Fibroblast of skin of left quadriceps (primary cell): ENCODE measurements at places on chromosomes 12 and 14.

DNA sequence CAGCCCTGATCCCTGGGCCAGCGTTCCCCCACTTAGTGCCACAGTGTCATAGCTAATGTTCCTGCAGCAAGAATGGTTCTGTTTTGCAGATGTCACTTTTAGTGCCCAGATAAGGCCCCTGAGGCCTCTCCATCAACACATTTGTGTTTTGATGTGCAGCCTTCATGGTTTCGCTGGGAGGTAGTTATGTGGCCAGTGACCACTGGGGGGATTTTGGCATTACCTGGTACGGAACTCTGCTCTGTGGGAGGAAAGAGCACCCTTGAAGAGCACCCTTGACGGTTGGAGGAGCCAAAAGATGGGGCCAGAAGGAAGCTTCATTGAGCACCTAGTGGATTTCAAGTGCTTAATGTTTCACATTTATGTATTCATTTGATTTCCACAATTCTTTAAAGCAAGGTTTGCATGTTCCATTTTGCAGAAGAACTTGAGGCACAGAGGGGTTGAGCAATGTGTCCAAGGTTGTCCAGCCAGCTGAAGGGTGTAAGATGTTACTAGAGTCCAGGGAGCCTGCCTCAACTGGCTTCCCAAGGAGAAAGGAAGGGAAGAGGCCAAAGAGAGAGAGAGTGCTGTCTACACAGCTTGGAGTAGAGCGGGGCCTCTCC is 13.0 kb downstream of the SERPINA11 start:
- DNase-seq = no peak

- no peak for DNase-seq
Observed at GRCh38 chr12:24596768-24597388, 352.0 kb downstream of the BCAT1 start.

- DNase-seq = no peak
Observed at GRCh38 chr12:123532019-123532418, 1.5 kb downstream of the RILPL1 start.

- no peak for DNase-seq
Observed at GRCh38 chr14:72154645-72155378, 222.6 kb downstream of the RGS6 start.

GRCh38 chr12:80811957-80812708 is 95.4 kb downstream of the MYF5 start:
- DNase-seq = no peak

DNA sequence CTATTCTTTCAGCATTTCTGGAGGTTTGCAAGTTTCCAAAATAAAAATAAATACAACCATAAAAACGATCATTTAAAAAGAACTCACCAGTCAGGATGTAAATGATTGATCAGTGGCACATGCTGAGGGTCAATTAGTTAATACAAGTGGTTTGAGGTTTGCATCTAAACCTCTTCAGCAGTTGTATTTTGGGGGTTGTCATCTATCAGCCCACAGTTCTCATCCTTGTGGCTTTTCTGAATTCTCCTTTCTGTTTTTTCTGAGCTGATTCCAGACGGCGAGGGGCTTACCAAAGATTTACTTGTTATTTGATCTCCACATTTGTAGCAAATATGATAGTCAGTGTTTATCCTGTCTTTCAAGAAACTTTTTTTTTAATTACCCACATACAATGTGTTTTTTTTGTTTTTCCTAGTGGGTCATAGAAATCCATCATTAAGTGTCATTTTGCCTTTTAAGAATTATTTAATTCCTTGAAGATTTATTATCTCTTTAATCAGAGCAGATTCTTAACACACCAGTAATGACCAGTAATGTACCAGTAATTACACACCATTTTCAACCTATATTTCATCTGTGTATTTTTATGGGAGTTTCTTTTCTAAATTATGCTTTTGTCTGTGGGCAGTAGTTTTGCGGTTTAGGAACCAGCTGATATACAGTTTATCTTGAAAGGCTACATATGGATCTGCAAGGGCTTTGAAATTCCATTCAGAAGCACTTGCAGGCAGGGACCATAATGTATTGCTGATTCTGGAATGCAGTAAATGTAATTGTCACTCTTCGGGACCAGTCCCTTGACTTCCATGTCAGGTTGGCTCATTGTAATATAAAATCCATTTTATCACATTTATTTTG is 56.3 kb upstream of the DAAM1 start:
- no peak for DNase-seq

GRCh38 chr12:47818467-47819137 is 1.1 kb downstream of the HDAC7 start:
- no peak for DNase-seq

DNA sequence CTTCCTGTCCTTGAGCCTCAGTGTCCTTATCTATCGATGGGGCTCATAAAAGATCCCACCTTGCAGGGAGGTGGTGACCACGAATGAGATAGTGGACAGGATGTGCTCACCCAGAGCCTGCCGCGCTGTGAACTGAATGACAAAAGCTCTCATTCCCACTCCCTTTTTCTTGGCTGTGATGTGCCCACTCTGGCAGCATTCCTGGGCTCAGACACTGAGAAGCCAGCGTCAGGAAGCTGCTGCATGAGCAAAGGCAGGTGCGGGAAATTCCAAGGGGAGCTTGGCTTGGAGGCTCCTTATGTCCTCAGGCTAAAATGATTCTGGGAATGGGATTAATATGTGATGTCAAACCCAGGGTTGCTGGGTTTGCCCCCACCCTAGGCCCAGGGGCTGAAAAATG is 61.6 kb downstream of the EFCAB11 start:
- no peak for DNase-seq

GRCh38 chr12:98449584-98449983 is 65.8 kb upstream of the TMPO start:
- DNase-seq = no peak

GRCh38 chr12:11686120-11686519 is 36.6 kb downstream of the ETV6 start:
- DNase-seq = no peak

GRCh38 chr12:34298971-34299801 is 276.9 kb downstream of the ALG10 start:
- DNase-seq = no peak

- DNase-seq = no peak
Observed at GRCh38 chr14:79791055-79791732, 420.1 kb downstream of the DIO2 start.

- DNase-seq = no peak
Observed at GRCh38 chr14:104385531-104386101, 193.9 kb upstream of the C14orf180 start.

DNA sequence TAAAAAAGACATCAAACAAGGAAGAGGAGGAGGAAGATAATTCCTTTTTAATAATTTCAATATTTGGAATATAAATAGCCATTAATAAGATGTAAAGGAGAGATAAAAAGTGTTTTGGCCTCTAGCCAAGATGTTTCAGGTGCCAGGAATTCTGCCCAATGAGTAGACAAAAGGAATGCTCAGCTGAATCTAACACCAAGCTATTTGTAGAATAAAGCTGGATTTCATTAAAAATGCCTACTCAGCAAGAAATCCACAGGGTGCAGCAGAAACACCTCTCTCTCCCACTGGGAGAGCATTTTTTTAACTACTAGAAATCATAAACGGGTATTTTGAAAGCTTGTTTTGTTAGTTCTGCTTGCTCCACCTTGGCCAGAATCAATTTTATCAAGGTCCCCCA is 4.1 kb upstream of the STAB2 start:
- no peak for DNase-seq

DNA sequence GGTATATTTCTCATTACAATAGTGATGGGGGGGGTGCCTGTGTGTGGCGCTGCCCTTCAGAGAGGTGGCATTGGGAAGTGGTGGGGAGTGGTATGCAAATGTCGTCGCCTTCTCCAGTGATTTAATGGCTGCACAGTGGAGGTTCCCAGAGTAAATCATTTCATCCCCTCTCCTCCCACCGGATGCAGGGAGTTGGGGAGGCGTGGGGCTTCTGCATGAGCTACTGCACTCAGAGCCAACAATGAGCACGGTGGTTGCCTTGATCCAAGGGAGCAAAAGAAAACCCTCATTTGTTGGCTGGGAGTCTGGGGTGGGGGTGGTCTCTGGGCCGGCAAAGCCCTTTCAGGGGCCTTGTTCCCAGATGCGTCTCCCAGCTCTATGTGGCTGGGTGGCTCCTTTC is 124.3 kb downstream of the AACS start:
- no peak for DNase-seq

GRCh38 chr14:61640158-61641136 is 54.9 kb upstream of the HIF1A start:
- DNase-seq = no peak

DNA sequence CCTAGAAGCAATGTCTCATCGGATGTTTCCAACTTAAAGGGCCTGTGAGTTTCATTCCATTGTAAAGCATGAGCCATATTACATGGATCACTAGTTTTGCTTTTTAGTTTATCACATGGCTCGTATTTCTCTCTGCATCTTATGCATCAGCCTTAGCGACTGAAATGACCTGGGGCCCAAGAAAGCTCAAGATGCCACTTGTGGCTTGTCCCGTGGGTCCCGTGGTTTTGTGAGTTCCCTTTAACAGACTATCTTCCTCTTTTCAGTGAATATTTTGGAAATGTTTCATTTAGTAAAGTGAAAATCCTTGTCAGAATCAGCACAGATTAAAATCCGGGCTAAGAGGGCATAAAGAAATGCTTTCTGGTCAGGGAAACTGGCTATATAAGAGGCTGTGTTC is 86.2 kb upstream of the PPM1H start:
- no peak for DNase-seq

DNA sequence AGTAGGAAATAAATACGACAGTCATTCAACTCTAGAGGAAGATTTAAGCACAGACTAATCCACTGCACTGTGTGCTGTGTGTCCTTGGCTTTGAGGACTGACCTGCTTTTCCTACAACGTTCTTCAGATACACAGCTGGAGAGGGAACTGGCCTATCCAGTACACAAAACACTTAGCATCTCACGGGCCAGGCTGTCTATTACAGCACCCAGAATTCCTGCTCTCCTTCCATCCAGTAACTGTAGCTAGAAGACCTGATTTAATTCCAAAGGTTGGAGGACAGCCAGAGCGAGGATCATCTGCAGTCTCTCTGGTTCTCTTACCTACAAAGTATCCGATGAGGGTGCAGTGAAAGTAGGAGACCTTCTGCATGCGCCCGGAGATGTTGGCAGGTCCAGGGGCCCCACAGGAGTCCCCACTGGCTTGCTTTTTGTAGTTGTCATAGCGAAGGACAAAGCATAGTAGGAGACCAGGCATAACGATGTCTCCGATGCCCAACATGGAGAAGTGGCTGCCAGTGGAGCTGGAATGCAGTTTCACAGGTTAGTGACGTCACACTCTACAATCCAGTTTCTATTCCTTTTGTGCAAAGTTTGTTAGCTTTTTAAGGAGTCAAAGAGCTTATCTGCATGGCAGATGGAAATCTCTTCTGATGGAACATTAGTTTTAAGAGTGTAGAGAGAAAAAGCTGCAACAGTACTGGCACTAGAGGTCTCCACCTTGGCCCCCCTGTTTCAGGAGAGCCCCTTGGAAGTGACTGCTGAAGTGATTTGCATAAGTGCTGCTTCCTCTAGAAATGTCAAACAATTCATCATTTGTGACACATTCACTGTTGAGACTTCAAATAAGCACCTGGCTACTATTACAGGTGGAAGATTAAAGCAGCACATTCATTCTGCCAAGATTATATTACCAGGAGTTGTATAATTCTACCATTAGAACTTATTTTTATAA is 41.7 kb downstream of the ACADS start:
- no peak for DNase-seq

- no peak for DNase-seq
Observed at GRCh38 chr12:124392667-124393413, 97.9 kb downstream of the RFLNA start.
